Cortex of kidney (tissue), 1 donor: ENCODE measurements at places on chromosomes 2 and 18.

DNA sequence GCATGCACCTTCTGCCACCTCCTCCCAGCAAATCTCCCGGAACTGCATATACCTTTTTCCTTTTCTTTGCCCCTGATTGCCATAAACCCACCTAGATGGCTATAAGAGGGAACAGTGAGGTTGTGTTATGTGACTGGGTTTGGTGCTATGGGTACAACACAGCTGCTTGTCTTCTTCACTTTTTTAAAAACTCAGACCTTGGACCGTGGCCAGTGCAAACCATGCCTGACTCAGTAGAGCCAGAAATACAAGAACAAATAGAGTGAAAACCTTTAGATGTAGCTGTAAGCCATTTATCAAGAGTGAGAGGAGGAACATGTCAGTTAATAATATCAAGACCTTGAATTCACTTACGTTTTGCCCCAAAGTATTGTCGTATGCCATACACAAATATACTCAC is 267.4 kb upstream of the CHAC2 start:
- no peak for DNase-seq

DNA sequence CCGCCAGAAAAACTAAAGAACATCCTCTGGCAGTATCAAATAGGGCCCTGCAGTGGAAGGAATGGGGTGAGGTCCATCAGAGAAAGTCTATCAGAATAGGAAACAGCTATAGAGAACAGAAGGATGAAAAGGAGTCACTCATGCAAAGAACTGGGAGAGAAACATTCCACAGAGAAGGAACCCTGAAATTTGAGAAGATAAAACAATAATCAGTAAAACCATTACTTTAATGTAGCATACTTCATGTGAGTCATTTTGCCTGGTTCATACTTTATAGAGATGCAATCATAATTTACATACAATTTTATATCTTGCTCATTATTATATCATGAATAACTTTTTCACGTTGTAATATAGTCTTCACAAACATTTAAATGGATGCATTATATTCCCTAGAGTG is 402.2 kb downstream of the NCKAP5 start:
- DNase-seq, result no peak

DNA sequence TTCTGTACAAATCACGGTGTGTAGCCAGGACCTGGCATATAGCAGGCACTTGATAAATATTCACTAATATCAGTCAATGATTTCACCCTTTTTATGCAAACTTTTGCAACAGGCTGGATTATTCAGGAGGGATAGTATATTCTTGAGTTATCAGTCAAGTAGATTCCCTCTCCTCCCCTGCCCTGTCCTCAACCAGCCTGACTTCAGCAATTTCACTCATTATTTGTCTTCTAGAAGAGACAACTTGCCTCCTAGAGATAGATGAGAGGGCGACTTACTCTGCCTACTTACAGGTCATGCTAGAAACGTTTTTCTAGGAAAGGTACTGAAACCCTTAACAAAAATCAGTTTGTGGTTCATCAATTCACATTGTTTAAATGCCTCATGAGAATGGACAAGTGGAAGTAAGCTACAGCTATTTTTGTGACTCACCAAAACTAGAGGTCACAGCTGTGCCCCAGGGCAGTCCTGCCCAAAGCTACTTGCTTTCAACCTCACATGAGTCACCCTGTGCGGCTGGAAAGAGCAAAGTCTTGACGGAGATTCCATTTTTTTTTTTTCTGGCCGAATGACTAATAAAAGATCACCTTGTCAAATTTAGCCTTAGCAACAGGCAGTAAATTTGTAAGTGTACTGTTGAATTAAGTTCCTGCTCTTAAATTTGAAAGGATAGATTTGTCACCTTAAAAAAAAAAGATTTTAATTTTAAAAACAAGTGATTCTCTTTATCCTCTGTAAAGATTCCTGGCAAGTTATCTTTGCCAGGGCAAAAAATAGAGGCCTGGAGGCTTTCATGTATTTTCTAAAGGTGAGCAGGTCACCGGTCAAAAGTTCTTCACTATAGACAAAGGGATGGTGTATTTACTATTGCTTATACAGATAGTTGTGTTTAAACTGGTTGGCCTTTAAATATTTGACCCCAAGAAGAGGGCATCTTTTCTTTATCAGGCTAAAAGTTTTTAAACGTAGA is 109.0 kb upstream of the SLC35G4 start:
- DNase-seq, result no peak

GRCh38 chr2:25409468-25409867 is 67.7 kb upstream of the DNMT3A start:
- DNase-seq, result no peak

- DNase-seq, result no peak
These were observed 64.1 kb upstream of the ACVR1C start for GRCh38 chr2:157692768-157693167.

DNA sequence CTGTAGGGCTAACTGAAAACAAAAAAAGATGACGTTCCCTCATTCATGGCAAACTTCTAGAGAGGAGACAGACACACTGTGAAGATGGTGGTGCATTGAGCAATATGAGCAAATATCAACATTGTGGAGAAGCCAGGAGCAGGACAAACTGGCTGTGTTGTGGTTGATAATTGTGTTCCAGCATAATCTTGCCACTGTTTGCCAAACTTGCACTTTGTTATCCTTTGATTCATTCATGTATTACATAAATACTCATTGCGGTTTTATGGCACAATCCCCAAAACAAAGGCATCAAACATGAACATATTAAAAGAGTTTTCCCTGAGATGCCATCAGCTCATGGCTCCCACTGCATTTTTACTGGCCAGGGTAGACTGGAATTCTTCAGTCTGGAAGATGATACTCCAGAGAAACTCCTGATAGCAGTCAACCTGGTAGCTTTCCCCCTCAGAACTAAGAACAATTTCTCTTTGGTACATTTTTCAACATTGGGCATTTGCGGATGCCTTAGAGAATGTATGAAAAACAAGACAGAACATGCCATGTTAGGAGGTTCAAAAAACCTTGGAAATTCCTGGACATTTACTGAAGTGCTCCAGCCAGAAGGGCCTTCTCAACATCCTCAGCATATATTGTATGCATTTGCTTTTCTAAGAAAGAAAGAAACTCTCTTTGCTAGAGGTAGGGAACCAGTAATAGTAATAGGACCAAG is 487.4 kb upstream of the CELF4 start:
- no peak for DNase-seq

DNA sequence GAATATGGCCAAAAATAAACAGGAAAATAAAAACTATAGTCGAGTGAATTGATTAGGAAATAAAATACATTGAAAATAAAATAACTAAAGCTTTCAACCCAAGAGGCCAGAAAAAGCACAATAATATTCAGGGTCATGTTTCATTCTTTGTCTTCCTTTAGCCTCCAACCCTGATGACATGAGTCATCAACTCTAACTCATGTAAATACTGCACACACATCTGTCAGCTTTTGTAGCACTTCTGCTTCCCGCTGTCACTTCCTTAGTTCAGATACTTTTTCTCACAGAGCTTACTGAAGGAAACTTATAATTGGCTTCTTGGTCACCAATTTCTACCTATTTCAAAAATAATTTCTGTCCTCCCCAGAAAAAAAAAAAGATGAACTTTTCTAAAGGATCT is 112.8 kb downstream of the UPP2 start:
- no peak for DNase-seq

DNA sequence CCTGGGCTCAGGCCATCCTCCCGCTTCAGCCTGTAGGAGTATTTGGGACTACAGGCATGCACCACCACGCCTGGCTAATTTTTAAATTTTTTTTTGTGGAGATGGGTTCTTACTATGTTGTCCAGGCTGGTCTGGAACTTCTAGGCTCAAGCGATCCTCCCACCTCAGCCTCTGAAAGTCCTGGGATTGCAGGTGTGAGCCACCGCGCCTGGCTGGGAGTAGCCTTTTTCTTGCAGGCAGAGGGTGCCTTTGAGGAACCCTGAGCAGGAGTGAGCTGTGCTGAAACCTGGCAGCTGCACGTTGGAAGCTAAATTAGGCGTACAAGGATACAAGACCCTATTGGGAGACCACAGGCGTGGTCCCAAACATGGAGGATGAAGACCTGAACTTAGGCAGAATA is 8.0 kb downstream of the CTDSP1 start:
- DNase-seq, result no peak

GRCh38 chr2:234271338-234271737 is 220.8 kb downstream of the SPP2 start:
- no peak for DNase-seq

GRCh38 chr2:28434600-28434989 is 41.9 kb downstream of the FOSL2 start:
- DNase-seq, result no peak

DNA sequence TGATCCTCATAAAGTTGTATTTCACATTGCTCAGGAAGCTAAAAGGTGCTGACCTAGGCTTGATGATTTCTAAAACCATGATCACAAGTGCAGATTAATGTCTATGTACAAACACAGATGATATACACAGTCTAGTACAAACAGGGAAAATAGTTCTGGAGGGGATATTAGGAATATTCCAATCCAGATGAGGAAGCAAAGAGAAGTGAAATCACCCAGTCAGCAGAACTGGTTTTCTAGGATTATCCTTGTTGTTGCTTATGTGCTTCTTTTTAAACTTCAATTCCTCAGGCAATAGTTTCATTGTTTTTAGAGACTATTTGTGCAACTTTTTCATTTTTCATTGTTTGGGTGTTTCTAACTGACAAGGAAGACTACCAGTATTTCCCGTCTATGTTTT is 4.7 kb downstream of the IL1A start:
- DNase-seq, result no peak
